Right atrium auricular region (tissue), 2 donors: ENCODE measurements at places on chromosomes 2 and 18. TPM values are rescaled to one million over a fixed set of nuclear protein-coding genes. Genes with fewer than 3 reads are reported as not detected.
A peak's percentile ranks its signal among the peaks of the same experiment; 100 is the strongest.

DNA sequence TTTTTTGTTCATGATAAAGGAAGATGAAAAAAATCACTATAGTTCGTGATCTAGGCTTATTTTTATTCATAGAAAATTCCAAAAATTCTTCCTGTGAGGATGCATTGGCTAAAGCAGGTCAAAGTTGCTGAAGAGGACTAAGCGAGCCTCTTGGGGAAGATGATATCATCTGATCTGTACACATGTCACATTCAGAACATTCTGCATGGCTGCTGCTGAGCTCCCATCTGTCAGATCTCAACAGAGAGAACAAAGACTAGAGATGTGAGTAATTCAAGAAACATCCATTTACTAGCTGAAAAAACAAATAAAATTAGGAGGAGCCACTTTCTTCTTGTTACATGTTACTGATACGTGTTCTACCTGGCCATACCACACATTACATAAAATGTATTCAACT lies 518.6 kb upstream of the FSIP2 start:
- DNase-seq = no peak

- no peak for DNase-seq
These were observed 149.6 kb downstream of the MTCL1 start for GRCh38 chr18:8854962-8855361.

GRCh38 chr2:236775511-236775910 lies 205.9 kb downstream of the ACKR3 start:
- no peak for DNase-seq

- DNase-seq = no peak
These were observed 487.0 kb downstream of the SLC4A3 start for GRCh38 chr2:220114443-220114842.

DNA sequence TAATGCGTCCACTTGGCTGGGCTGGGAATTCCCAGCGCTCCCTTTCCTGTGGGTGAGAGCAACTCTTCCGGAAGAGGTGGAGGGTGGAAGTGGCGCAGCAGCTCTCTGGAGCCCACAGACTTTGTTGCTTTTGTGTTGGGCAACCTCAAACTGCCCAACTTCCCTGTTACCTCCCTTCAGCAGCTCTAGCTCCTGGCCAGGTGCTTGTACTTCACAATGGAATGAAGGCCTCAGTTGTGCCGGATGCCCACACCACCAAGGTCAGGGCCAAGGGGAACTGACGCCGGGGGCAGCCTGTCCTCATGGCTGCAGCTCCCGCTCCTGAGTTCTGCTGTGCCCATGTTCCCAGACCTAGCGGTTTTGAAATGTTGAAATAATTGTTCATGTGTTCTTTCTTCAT lies 322.9 kb downstream of the GALR1 start:
- no peak for DNase-seq

DNA sequence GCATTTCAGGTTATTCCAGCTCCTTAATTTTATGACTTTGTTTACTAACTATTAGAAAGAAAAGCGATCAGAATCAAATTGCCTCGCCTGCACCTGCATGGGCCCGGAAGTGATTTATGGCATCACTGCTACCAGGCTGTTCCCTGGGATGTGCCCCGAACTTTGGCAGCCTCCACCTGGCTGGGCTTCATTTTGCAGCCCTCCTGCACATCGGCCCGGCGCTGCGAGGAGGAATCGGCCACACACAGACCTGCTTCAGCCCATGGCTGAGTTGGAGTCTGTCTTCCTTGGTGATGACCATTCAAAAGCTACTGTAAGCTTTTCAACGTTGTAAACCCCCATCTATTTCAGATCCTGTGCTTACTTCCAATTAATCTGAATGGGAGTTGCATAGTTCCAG lies 638.0 kb downstream of the RNF144A start:
- no peak for DNase-seq

DNA sequence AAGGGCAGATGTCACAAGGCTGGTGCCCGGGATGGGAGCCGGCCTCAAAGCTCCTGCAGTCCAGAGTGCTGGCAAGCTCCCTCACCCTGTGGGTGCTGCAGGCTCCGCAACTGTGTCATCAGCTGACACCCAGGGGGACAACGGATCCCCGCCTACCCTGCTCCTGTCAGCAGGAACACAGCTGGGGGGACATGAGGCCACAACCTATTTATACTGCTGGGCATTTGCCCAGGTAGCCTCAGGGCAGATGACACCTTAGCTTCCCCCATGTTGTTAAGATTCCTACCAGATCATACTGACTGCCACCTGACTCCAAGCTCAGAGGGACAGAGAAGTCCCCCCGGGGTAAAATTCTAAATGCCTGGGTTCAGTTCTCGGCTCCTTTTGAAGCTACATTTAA lies 1.2 kb downstream of the ANKRD23 start:
- DNase-seq = peak; percentile 75

DNA sequence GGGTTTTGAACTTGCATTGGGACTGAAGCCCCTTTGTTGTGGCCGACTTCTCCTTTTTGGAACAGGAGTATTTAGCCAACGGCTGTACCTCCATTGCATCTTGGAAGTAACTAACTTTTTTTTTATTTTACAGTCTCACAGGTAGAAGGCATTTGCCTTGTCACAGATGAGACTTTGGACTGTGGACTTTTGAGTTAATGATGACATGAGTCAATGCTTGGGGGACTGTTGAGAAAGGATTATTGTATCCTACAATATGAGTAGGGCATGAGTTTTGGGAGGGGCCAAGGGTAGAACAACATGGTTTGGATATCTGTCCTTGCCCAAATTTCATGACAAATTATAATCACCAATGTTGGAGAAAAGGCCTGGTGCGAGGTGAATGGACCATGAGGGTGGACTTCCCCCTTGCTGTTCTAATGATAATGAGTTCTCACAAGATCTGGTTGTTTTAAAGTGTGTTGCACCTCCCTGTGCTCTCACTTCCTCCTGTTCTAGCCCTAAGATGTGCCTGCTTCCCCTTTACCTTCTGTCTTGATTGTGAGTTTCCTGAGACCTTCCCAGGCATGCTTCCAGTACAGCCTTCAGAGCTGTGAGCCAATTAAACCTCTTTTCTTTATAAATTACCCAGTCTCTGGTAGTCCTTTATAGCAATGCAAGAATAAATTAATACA lies 1269.4 kb upstream of the CHAC2 start:
- no peak for DNase-seq

- no peak for DNase-seq
These were observed 6.0 kb upstream of the GLI2 start for GRCh38 chr2:120729406-120730399.

DNA sequence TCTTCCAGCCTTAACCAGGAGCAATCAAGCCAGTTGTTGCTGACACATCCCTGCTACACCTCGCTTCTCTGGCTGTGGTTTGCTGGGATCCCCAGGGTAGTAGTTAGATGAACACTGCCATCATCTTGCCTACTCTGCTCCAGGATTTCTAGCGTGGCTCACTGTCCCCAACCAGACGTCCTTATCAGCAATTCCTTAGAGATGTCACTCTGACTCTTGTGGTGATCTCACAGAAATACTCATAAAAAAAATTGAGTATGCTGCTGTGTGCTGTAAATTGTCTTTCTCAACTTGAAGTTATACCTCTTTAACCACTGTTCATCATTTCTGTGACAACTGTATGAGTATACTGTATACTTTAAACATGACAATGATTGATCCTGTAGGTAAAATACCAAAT lies 63.2 kb downstream of the PLCL1 start:
- no peak for DNase-seq

DNA sequence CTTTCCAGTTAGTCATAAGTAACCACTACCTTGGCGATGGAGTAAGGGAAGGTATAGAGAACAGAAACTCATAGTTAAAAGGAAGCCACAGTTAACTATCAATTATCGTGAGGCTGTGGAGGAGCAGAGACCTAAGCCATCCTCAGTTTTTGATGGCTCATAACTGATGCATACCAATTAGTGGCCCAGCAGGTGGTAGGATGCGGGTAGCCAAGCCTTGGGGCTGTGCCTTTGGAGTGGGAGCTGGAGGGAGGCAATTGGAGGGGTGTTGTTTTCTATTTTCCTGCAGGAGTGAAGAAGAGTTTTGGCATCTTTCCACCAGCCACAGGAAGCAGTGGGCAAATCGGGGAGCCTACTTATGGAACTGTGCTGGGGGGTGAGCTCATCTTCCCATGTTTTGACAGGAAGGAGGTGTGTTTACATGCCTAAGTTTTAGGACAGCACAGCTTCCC lies 194.8 kb downstream of the TPGS2 start:
- DNase-seq = no peak

DNA sequence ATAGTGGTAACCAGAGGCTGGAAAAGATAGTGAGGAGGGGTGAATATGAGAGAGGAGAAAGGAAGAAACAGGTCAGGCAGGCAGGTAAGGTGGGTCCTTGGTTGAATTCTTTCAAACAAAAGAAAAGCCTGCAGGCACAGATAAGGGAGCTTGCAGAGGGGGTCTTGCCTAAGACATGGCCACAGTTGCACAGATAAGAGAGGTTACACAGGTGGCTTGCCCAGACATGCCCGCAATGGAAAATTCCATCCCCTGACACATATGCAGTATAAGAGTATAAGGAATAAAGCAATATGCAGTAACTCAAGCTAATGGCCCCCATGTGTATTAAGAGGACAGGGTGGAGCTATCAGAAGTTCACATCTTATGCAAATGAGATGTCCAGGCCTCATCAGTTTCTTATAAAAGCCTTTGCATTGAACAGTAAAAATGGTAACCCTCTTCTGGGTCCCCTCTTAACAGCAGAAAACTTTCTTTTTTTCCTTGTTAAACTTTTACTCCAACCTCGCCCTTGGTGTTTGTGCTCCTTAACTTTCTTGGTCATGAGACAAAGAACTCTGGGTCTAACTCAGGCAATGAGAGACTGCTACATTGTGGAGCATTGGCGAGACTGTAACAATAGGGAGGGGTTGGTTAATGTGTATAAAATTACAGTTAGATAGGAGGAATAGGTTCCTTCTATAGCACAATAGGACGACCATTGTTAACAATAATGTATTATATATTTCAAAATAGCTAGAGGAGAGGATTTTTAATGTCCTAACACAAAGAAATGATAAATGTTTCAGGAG lies 764.6 kb downstream of the TSN start:
- no peak for DNase-seq

Gene ZNF142
- total RNA-seq = 17.9 TPM

Gene MAP2
- total RNA-seq = 6.5 TPM

Gene RAD51AP2
- 0.28 TPM for total RNA-seq

Gene EIF2AK2
- 12.5 TPM for total RNA-seq
